Stimulated activated CD4-positive, alpha-beta T cell treated with anti-CD3 and anti-CD28 coated beads, Interleukin-1b, Interleukin-23, amount 100 ng/mL, for 1 hour (primary cell): ENCODE measurements at places on chromosomes 16 and 17.

GRCh38 chr17:82076018-82076784, 10.6 kb upstream of the DUS1L start:
- no peak for DNase-seq

- no peak for DNase-seq
Observed at GRCh38 chr17:1416414-1416813, 16.4 kb upstream of the YWHAE start.

DNA sequence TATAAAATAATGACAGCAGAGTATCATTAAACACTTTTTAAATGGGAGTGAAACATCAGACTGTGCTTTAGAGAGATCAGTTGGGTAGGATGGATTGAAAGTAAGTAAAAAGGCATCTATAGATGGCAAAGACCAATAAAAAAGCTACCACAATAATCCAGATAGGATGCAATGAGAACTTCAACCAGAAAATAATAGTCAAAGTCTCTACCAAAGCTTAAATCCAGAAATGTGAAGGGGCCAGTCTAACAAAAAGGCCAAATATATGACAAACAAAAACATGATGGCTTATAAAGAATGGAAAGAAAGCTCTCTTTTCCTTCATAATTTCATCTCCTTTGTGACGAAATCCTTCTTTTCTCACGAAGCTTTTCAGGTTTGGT, 12.3 kb downstream of the KANSL1 start:
- DNase-seq, result no peak

DNA sequence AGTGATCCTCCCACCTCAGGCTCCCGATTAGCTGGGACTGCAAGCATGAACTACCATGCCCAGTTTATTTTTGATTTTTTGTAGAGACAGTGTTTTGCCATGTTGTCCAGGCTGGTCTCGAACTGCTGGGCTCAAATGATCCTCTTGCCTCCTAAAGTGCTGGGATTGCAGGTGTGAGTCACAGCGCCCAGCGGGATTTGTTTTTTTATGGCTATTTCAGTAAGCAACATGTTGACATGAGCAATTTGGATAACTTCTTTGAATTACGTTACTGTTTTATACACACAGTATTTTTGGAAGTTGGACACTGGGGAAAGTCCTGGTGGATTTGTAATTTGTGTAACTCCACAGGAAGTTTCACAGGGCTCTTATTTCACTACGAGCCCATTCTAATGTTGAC, 18.5 kb upstream of the RHOT1 start:
- no peak for DNase-seq

DNA sequence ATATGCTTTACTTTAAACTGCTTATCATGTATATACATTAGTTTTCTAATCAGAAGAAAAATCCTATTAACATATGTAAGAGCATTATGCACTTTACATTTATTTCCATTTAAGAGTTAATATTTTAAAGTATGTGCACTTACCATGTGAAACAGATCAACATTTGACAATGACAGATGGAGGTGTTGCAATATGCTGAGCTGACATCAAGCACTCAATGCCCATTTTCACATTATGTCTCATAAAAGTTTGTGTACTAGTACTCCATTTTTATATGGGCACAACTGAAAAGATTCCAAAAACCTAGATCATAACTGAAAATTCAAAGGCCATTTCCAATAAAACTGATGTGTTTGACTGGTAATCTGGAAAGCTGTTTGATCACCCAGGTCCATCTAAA, 420.9 kb upstream of the SOX9 start:
- DNase-seq, result no peak

- DNase-seq, result no peak
Observed at GRCh38 chr17:3556916-3557767, 470 bp downstream of the TRPV3 start.

DNA sequence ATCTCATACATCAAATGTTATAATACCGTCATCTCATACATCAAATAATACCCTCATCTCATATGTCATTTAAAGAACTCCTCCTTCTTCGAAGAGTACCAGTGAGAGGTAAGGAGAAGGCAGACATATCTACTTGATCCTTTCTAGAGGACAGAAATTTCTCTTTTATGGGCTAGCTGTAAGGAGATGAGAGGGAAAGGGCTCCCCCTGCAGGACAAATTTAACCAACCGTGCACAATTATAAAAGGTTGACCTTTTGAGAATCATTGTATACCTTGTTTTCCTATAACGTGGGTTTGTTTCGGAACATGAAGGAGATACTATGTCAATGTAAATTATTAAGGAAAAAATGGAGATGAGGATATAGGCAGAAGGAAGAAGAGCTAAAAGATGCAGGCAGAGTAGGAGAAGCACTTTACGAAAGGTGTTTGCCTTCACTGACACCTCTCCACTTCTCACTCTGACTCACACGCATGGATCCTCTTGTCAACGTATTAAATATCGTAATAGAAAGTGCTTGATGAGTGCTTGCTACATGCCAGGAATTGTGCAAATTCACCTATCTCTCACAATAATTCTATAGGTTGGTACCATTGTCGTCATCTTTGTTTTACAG, 465.9 kb upstream of the ERCC4 start:
- DNase-seq, result no peak

DNA sequence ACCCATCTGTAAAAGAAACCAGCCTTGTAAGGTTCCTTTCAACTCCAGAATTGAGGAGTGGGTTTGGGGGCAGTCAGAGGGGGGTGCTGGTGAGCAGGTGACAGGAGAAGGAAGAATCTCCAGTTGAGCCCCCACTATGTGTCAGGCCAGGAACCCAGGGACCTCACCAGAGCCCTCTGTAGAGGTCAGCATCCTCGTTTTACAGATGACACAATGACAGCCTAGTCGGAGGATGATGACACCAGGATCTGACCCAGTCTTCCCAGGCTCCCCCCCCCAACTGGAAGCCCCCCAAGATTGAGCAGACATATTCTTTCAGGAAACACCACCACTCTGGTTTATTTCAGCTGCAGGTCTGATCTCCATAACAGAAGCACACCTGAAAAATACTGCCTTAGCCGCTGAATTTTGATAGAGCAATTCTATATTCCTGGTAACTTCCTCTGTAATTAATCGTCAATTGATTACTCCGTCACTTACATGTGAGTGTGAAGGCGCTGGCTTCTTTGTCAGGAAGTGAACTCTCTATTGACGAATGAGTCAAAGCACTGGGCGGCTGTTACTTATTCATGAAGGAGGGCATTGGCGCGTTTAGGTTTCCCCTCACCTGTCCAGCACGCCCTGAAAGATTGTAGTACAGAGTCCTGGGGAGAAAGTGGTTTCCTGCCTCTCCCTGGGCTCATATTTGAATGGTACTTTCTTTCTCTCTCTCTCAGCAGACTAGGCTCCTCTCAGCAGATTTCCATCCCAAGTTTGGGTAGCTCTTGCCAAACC, 21.2 kb downstream of the SOCS3 start:
- DNase-seq, result no peak

DNA sequence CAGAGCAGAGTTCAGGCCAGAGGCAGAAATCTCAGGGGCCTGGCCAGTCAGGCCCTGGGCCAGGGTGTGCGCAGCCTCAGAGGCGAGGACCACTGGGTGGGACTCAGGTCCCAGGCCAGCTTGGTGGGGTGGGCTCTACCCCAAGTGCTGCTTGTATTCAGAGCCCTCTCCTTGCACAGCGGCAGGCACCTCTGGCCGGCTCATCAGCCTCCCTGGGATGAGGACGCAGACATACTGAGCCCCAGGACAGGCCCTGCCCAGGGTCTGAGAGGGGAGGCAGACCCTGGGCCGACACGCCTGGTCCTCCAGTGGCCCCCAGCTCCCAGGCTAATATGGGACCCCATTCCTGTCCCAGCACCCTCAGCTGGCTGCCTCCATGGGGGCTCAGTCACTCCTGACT, 7.6 kb upstream of the IL27 start:
- DNase-seq, result no peak

DNA sequence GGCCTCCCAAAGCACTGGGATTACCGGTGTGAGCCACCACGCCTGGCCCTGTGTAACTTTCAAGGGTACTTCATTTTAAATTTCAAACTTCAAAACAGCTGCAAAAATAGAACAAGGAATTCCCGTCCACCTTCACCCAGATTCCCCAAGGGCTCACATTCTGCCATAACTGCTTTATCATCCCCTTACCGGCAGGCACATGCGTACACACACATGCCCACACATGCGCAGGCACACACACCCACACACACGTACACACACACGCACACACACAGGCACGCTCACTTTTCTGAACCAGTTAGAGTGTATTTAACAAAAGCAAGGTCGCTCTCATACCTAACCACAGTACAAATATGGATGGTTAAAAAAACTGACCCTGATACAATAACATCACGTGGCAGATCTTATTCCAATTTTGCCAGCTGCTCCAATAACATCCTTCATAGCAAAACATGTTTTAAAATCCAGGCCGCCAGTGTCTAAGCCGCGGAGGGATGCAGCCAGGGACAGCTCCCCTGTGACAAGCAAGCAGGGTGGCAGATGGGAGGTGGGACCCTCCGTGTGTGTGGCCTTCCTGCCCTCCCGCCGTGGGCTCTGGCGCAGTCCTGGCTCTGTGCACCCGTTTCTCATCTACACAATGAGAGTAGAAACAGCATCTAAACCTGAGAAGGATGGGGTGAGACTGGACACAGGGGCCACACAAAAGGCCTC, 23.1 kb downstream of the PDIA2 start:
- no peak for DNase-seq

- no peak for DNase-seq
Observed at GRCh38 chr16:85676466-85676865, 12.3 kb downstream of the GINS2 start.

DNA sequence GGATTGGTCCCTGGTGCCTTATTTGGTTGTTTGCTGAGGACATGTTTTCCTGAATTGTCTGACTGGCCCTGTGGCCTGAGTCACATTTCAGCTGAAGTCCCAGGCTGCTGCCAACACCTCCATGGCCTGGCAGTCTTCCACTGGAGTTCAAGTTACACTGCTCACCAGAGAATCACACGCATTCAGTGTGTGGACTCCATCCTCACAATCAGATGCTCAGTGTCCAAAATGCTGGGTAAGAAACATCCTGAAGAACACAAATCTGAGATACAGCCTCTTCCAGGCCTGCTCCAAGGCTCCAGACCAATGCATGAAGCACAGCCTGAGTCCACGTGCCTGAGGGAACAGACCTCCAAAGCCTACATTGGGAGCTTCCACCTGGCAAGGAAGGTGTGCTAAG, 19.2 kb downstream of the CD300LB start:
- DNase-seq, result no peak

GRCh38 chr16:79170555-79171246, 429.8 kb downstream of the MAF start:
- DNase-seq, result no peak

- no peak for DNase-seq
Observed at GRCh38 chr16:4984174-4984990, 26.3 kb downstream of the SEC14L5 start.

DNA sequence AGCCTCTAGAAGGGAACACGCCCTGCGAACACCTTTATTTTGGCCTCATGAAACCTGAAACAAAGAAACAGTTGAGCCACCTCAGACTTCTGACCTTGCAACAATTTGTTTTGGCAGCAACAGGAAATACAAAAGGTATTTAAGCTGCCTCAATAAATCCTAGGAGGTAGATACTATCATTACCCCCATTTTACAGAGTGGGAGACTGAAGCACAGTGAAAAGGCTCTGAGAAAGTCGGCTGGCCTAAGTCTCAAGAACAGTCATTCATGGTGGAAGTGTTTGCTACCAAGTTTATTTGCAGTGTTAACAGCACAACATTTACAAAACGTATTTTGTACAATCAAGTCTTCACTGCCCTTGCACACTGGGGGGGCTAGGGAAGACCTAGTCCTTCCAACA, 19.0 kb downstream of the RND2 start:
- no peak for DNase-seq

DNA sequence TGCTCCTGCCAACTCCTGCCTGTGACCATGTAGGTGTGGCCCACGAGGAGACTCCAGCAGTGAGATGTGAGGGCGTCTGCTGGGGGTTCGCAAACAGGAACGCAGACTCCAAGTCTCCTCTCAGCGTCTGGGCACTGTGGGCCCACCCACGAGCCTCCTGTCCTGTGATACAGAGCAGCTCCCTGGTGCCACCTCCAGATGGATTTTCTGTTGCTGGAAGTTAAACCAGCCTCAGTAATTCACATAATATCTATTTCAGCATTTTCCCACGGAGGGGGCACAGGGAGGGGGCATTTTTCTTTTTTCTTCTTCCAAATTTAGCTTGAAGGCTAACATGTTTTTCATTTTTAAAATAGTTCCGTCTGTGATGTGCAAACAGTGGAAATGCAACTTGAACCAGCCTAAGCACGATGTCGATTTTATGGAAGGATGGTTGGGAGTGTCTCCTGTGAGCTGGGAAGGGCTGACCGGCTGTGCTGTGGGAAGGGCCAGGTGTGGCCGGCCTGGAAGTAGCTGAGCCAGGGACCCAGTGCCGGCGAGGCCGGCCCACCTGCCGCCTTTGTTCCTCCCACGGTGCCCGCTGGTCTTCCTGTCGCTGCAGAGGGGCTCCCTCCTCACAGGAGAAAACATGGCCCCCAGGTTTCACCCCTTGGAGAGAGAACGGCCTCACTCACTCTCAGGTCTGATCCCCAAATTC, 3.9 kb upstream of the RAB40B start:
- no peak for DNase-seq

DNA sequence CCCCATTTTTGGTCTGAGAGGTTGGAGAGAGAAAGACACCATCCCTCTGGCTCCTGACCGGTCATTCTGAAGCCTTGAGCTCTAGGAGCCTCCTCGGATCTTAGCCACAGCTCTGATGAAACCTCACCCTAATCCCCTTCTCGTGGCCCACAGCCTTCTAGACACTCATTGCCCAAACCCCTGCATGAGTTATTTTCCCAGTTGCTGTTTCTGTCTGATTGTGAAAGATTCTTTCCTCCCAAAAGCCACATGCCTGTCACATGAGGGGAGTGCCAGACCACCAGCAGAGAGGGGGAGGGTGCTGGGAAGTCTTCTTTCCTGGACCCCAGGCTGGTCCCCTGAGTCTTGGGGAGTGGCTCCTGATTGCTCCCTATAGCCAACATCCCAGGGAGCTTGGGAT, 17.6 kb upstream of the ABR start:
- no peak for DNase-seq
